ENCODE measurements at places on chromosomes 12 and 14. TPM values are rescaled to one million over a fixed set of nuclear protein-coding genes. Genes with fewer than 3 reads are reported as not detected.

- DNase-seq: no peak
Measured at GRCh38 chr14:21867541-21867940, 193.9 kb upstream of the OR4E1 start.

DNA sequence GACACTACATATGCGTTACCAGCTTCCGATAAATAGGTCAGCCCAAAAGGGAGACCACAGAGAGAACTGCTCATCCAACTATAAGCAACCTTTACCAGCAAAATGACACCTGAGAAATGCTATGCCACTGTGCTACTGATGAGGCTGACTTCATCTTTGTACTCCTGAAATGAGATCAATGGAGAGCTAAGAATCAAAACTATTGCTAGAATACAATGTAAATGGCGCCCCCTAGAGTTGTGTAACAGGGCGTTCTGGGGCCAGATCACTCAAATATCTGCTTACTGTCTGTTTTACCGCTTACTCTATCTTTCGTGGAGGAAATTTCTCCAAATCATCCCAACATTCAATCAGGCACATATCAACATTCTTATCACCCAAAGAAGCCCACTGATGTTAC lies 4.6 kb downstream of the ZNF384 start:
- DNase-seq: peak; percentile 46

DNA sequence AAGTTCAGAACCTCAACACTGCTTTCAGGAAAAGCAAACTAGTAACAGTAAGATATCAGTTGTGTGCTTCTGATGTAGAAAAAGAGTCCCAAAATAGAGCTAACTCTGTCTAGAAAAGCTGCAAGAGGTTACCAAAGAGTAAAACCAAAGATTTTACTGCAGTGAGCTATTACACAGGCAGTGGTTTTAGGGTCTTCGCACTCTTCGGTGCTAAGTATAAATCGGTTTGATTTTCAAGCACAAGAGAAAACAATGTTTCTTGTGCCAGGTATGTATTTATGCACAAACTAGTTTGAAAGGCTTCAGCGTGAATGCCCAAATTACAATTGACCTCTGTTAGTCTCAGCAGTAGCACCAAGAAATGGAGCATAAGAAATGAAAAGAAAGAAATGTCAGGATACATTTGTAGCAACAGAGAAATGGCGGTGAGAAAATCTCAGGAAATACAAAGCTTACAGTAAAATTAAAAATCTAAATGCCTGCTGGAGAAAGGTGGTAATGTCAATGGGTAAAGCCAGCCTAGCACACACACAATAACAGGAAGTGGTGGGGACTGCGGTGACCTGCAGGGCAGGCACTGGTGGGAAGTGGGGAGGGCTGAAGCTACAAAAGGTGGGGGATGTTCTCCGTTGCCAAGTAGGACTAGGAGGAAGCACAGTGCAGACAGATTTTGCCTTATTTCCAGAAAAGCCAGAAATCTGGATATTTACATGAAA lies 18.0 kb upstream of the DYRK2 start:
- DNase-seq: peak; percentile 94

GRCh38 chr12:96352161-96352835 lies 47.9 kb downstream of the CDK17 start:
- DNase-seq: no peak

Gene SLC6A12
- total RNA-seq: 0.78 TPM

- DNase-seq: no peak
Measured at GRCh38 chr12:41684997-41685396, 459.7 kb downstream of the GXYLT1 start.

DNA sequence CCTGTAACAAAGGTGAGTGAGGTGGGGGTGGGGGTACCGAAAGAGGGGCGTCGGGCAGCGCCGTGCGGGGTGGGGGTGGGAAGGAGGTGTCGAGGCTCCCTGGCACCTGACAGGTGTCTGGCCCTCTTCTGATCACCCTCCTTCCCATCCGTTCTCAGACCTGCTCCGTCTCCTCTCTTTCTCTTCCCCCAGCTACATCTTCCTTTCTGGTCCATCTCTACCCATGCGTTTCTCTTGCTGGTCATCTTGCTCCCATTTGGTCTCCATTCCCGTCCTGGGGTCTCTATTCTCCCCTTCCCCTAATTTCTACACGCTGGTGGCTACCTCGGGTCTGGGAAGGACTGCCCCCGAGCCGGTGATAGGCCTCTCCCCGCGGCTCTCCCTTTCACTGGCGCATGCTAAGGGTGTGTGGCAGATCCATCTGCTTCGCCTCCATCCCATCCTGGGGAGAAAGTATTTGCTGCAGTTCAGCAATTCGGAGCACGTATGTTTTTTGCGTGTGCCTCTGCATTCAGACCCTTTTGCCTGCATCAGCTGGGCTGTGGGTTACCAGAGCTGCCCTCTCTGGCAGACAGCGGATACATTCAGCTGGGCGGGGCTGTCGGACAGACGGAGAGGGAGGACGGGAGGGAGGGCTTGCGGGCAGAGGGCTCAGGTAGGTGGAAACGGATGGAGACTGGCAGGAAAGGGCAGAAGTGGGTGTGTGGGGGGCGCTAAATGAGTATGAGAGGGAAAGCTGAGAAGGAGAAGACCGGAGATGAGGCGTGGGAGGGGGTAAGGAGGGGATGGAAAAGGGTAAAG lies 730 bp downstream of the CLSTN3 start:
- DNase-seq: no peak

Gene KCNC2
- total RNA-seq: not detected
